ENCODE measurements at places on chromosomes 4 and X.

DNA sequence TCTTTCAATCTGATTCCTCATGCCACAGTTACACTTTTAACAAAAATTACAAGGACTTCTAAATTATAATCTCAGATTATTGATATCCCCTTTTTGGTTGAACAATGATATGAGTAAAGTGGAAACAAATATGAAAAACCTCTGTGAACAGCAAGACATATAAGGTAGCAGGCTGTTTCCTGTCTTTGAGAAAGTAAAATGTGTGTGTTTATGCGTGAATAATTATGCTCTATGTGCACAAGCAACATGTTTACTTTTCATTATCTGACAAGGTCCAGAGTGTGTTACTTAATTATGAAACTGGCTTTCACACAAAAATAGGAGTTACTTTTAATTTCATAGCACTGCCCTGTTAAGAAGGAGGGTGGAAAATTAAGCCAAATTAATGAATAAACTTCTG, 43.1 kb downstream of the DDIT4L start:
- no peak for DNase-seq

GRCh38 chr4:187118602-187119120, 395.0 kb upstream of the FAT1 start:
- DNase-seq = no peak

GRCh38 chr4:42415281-42415680, 18.0 kb downstream of the SHISA3 start:
- DNase-seq = no peak

DNA sequence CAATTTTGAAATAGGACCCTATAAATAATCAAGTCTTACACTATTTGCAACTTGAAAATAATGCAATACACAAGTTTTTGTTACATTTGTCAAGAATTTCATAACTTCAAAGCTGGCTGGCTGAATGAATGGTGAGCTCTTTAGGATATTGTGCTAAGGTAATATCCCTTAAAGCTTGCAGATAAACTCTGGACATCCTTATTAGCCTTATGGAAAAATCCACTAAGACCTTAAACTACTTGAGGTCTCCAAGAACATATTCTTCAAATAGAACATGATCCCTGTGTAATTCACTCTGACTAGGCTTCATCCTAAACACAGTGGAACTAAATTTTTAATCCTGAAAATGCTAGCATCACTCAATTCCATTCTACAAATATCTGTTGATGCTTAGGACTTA, 199.3 kb downstream of the PACRGL start:
- no peak for DNase-seq

DNA sequence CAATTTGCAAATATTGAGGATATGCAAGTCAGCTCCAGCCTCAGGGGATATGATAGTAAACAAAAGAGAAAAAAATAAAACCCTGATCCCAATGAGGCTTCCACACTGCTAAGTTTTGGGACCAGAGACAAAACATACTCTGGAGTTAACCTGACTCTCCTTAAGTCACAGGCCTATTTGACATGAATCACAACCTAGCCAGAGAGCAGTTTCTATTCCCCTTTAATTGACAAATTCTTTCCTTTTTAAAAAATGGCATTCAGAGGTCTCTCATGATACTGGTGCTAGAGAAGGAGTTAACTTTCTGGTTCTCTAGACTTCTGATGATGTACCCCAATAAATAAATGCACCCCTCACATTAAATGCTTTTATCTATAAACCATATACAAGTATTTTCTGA, 8.8 kb downstream of the ACSL1 start:
- no peak for DNase-seq

- DNase-seq = no peak
Observed at GRCh38 chrX:148670277-148670676, 169.9 kb downstream of the AFF2 start.

GRCh38 chrX:149629730-149630387, 1.7 kb downstream of the TMEM185A start:
- DNase-seq = no peak

Measured in D341Med (cell line).